ENCODE measurements at places on chromosomes 16 and 17.

DNA sequence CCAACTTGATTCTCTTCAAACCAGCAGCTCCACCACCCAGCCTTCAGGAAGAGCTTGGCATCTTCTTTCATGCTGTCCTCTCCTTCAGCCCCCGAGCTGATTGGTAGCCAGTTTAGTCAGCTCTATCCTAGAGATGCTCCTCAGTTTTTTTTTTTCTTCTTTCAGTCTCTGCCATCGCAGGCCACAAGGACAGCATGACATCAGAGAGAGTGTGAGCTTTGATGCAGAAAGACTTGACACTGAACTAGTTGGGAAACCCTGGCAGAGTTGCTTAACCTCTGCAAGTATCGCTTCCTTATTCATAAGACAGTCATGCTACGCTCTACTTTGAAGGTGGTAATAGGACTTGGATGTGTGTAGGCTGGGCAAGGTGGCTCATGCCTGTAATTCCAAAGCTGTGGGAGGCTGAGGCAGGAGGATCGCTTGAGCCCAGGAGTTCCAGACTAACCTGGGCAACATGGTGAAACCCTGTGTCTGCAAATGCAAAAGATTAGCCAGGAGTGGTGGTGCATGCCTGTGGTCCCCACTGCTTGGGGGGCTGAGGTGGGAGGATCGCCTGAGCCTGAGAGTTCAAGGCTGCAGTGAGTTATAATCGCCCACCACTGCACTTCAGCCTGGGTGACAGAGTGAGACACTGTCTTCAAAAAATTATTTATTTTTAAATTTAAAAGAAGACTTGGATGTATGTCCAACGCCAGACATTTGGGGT is 2.6 kb downstream of the CD300LB start:
- no peak for DNase-seq

- no peak for DNase-seq
Measured at GRCh38 chr17:74795327-74796020, 19.3 kb upstream of the NAT9 start.

DNA sequence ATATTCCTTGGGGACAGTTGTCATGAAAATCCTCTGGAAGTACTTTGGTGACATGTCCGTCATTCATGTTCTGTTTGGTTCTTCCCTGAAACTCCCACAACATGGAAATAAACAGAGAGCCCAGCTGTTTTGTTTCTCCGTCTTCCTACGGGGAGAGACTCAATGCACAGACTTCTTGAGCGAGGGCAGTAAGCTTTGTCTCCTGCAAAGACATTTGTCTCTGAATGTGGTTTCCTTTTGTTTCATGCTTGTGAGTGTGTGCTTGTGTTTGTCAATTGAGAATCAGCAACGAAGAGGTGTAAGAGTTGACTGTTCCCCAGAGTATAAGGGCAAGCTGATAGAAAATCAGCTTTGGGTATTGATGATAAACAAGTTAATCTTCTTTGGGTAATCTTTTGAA is 643.0 kb upstream of the RBFOX1 start:
- DNase-seq: no peak

DNA sequence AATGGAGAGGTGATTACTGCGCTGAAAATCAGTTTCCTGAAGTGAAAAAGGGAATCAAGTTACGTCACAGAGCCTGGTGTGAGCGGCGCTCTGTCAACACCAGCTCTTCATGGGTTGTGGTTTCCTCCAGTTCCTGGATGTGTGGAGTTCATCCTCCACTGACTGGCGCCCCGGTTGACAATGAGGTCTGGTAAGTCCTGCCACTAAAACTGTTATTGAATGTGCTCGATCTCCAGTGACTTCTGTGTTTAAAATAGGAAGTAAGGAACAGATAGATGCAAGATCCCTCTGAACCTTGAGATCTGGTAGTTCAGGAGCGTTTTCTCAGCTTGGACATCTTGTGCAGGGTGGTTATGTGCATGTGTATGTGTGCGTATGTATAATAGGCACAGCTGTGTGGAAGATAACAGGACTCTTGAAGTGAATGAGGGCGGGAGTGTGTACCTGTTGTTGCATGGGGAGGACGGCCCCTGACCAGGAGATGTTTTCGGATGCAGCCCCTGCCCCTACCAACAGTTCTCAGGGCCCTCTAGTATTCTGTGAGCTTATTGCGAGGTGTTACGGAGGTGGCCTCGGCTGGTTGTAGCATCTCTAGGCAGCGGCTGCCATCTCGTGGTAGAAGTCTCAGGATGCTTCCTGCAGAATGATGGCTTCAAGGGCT is 22.0 kb upstream of the GOT2 start:
- peak; percentile 29 for DNase-seq

DNA sequence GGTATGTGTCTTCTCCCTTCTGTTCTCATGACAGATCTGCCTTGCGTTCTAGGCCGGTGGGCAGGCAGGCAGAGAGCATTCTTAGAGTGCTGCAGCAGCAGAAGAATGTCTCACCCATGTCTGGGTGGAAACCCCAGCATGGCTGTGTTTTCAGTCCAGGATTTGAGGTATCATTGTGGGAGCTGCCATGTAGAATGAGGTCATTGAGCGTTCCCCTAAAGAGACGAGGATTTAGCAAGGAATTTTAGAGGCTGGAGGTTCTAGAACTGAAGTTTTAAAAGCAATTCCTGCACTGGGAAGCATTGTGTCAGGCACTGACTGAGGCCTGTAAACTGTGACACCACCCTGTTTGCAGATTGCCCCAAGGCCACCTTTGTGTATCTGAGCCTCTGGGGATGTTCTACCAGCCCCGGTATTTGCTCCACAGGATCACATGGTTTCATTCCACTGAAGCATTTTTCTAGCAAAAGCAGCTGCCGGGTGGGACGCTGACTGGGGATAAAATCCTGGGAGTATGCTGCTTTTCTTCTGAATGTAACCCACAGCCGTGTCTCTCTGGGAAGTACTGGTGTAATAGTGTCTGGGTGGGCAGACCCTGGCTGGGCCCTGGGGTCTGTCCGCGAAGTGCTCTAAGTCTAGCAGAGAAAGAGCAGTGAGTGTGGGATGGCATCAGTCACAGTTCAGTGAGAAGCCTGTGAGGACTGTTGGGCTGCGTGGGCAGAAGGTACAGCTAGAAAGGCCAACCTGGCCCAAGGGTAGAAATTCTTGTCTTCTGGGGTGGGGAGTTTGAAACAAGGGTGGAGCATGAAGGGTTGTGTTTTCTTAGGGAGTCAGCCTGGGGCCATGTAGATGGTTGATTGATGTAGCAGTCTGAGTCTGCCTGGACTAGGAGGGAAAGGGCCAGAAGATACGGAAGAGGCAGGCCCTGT is 30.2 kb downstream of the PLCD3 start:
- peak; percentile 31 for DNase-seq

- peak; percentile 74 for DNase-seq
Measured at GRCh38 chr16:15607700-15608396, 35.1 kb downstream of the MARF1 start.

- no peak for DNase-seq
Measured at GRCh38 chr17:78380370-78380769, 1.9 kb downstream of the PGS1 start.

DNA sequence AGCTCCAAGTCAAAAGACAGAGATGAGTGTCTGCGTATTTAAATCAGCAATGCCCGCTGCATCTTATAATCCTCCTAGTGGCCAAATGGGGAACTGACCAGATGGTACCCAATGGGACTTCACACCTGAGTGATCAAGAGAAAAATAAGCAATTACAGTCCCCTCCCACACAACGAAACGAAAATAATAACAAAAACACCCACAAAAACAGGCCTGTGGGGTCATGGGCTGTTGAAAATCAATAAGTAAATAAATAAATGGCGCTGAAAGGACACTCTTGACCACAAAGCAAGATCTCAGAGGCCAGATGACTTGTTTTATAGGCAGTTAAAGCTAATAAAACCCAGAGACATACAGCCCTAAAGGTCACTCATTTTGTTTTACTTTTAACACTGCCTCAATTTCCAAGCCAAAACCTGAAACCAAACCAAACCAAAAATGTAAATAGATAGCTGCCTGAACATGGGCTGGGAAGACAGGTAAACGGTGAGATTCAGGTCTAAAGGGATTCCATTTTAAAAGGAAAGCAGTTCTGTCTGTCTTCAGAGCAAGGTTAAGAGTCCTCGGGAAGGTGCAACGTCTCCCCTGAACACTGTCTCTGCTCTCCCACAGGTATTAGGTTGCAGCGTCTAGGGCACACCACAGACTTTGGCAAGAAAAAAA is 1.3 kb downstream of the ZNF821 start:
- peak; percentile 68 for DNase-seq

- DNase-seq: no peak
Measured at GRCh38 chr16:69133373-69133954, 1.0 kb downstream of the UTP4 start.

DNA sequence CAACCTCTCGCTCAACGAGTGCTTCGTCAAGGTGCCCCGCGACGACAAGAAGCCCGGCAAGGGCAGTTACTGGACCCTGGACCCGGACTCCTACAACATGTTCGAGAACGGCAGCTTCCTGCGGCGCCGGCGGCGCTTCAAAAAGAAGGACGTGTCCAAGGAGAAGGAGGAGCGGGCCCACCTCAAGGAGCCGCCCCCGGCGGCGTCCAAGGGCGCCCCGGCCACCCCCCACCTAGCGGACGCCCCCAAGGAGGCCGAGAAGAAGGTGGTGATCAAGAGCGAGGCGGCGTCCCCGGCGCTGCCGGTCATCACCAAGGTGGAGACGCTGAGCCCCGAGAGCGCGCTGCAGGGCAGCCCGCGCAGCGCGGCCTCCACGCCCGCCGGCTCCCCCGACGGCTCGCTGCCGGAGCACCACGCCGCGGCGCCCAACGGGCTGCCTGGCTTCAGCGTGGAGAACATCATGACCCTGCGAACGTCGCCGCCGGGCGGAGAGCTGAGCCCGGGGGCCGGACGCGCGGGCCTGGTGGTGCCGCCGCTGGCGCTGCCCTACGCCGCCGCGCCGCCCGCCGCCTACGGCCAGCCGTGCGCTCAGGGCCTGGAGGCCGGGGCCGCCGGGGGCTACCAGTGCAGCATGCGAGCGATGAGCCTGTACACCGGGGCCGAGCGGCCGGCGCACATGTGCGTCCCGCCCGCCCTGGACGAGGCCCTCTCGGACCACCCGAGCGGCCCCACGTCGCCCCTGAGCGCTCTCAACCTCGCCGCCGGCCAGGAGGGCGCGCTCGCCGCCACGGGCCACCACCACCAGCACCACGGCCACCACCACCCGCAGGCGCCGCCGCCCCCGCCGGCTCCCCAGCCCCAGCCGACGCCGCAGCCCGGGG is 1.3 kb downstream of the FOXC2 start:
- peak; percentile 50 for DNase-seq

DNA sequence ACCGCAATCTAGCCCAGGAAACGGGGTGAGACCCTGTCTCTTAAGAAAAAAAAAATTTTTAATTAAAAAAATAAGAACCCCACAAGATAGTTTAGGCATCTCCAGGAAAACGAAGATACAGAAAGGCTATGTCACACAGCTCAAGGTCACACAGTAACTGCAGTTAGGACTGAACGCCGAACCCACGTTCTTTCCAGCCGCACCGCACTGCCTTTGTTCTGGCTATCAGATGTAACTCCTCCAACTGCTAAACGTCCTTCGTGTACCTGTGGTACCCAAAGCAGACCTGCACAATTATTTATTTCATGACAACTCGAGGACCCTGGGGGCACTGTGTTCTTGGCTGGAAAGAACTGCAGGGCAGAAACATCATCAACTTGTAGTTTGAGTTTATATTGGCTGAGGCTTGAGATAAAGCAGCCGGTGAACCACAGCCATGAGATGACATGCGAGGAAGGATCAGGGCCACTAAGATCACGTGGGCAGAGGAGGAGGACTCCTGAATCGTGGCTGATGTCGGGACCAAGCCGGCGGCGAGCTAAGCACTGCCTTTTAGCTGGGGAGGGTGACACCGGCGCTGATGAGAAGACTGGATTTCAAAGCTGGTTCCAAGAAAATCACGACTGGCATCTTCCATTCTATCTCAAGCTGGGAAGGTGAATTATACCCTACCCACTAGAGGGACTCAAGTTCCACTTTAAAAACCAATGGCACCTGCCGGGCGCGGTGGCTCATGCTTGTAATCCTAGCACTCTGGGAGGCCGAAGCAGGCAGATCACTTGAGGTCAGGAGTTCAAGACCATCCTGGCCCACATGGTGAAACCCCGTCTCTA is 20.7 kb upstream of the MNT start:
- DNase-seq: no peak

DNA sequence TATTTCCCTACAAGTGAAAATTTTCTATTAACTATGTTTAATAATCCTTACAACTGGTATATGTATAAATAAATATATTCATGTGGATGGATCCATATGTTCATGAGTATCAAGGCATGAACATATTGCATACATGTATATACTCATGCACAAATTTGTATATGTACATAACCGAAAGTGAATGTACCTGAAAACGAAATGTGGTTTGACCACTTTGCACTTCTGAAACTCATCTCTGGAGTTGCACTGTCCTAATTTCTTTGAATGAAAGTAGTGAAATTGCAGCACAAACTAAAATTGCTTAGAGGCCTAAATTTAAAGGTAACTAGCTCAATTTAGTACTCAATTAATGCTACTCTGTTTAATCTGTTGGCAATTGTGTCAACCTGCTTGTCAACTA is 27.4 kb upstream of the GNAO1 start:
- no peak for DNase-seq

DNA sequence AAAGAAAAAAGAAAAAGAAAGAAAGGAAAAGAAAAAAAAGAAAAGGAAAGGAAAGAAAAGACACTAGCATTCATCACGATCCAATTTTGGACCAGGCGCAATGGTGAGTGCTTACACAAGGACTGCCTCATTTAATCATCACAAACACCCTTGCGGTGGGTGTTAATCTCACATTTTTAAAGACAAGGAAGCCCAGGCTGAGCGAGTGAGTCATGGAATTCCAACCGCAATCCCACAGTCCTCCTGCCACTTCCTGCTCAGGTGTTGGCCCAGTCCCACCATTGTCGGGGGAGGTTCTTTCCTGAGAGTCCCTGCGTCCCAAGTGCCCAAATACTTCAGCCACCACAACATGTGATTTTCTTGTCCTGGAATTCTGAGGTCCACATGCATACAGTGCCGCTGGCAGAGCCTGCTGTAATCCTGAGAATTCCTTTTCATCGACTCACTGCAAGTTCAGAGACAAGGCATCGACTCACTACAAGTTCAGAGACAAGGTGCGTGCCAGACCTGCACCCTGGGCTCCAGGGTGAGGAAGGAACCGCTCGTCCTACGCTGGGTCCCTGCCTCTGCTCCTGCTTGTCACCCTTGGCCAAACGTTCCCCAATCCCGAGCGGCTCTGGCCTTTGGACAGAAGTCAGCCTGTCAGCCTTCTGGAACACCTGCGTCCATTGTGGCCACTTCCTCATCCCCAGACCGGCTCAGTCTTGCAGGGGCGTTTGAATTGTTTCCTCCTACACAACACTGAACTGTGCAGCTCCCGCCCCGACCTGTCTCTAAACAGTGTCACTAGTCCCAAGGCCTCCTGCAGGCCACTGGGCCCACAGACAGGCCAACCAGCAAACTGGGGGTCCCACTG is 5.8 kb downstream of the ZG16B start:
- peak; percentile 98 for DNase-seq
